ENCODE measurements at places on chromosomes 2 and 18.
A peak's percentile ranks its signal among the peaks of the same experiment; 100 is the strongest.

- DNase-seq = no peak
Measured at GRCh38 chr18:11096839-11097750, 52.3 kb downstream of the PIEZO2 start.

DNA sequence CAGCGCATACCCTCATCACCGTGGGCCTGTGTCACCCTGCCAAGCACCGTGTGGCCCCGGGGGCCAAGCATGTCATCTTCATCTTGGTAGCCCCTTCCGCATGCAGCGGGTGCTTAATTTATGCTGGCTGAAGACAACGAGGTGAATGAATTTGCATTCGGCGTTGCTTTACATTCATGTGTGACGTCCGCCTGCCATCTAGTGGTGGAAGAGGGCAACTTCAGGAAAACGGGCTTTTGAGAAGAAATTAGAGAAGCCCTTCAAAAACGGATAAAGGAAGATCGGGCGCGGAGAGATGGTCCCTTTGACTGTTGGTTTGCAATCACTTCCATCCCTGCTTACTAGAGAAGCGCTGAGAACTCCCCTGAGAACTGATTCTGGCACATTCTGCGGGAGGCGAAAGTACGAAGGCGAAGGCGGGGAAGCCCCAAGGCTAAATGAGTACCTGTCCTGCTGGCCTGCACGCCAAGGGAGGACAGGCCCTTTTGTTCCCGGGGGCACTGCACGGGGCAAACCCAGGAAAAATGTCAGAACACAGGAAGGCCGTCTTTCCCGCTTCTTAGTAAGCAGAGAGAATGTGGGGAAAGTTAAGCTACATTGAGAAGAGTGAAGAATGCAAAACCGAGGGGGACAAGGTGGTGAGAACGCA lies 145.9 kb downstream of the ZNF516 start:
- DNase-seq = peak; percentile 64

DNA sequence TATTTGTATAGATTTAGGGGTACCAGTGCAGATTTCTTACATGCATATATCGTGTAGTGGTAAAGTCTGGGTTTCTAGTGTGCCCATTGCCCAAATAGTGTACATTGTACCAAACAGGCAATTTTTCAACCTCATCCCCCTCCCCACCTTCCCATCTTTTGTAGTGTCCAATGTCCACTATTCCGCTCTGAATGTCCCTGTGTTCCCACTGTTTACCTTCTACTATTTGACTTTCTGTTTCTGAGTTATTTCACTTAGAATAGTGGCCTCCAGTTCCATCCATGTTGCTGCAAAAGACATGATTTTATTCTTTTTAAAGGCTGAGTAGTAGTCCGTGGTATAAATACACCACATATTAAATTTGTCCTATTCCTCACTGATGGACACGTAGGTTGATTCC lies 132.9 kb downstream of the FTCDNL1 start:
- no peak for DNase-seq

DNA sequence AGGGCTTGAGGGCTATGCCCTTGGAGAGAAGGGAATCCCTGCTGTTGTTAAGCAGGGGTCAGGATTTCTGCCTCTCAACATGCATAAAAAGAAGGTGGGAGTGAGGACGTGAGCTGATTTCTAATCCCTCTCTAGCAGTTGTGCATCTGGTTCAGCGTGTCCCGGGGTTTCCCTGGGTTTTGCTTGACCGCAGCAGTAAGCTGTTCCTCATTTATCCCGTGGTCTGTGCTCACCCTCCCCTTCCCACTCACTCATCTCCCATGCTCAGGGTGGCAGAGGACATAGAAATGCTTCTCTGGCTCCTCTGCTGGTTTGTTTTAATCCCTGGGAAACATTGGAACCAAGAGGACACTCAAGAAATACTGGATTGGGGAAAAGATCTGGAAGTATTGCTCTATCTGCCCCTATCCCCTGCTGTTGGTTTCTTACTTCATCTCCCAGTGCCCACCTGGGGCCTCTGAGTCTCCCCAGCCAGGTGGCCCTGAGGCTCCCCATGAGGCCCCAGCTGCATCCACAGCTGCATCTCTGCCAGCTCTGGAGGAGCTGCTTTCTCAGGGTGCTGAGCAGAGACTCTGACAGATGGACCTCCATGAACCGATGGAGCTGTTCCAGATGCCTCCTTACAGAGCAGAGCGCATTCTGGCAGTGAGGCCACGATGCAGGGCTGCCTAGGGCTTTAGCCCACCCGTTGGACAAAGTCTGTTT lies 36.1 kb downstream of the TET3 start:
- no peak for DNase-seq

GRCh38 chr18:57789090-57789489 lies 14.0 kb downstream of the ATP8B1 start:
- no peak for DNase-seq

DNA sequence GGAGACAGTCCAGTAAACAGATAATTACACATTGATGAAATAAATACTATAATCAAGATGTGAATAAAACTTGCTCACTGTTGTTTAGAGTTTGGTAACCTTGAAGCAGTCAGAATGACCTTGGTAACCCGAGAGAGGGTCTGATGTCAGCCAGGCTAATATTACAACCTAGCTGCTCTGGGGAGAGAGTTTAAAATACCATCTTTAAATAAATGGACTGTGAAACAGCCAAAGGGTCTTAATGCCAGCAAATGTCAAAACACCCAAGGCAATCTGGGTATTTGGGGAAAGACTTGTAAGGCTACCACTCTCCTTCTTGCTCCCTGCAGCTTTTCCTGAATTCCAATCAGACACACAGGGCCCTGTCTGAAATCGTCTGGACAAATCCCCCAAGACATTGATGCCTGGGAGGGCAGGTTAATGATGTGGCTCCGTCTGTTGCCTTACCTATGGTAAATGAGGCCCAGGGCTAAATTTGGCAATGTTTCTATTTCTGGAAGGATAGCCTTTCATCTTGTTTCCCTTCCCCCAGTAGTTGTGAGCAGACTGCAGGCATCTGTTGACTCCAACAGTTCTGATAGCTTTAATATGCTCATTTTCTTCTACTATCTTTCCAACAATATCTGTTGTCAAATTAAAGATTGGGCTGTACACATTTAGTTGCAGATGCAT lies 43.0 kb upstream of the ITGB6 start:
- no peak for DNase-seq

DNA sequence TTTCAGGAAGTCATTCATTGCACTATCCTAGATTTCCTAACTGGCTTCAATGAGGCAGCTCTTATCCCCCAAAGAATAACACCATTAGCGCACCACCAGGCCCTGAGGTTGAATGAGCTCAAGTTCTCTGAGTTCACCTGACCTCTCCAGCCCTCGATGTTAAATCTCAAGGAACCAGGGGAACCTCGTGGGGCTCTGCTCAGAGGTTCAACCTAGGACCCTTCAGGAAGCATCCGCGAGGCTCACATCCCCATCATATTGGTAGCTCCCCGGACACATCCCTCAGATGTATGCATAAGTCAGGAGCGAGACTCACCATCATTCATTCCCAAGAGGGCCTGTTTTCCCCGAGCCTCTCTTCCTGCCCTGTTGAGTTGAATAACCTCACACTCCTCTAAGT lies 145.6 kb upstream of the KLHL29 start:
- DNase-seq = no peak

DNA sequence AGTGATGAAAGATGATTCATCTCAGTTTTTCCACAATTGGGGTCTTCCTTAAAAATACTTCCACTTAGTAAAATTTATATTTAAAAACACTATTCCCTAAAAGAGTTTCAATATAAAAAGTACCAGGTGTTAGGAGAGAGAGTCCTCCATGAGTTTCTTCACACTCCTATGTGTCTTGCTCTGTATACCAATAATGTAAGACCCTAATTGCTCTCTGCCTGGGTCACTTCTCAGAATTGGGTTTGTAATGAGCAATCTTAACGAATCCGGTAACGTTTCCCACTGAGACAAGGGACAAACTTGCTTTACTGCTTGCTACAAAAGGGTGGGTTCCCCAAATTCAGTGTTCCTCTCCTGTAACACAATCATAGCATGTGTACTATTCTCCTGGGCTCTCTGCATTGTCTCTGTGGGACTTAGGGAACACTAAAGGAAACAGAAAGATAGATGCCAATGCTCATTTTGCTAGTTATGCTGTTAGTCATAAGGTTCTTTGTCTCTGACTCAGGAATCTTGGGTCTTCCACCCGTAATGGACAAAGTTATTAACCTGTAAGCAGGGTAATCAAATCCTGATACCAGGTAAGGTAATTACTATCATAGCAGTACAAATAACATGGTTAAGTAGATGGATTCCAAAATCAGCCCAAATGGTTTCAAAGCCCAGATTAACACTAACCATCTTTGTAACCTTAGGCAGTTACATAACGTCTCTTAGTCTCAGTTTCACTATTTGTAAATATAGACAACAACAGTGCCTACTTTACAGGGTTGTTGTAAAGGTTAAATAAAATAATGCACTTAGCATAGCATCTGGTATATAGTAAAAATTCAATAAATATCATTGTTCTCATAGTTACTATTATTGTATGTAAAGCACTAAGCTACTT lies 46.3 kb downstream of the ITSN2 start:
- DNase-seq = no peak

GRCh38 chr2:176285321-176285720 lies 16.1 kb downstream of the MTX2 start:
- no peak for DNase-seq

GRCh38 chr2:119264781-119265692 lies 41.4 kb downstream of the STEAP3 start:
- peak; percentile 31 for DNase-seq

DNA sequence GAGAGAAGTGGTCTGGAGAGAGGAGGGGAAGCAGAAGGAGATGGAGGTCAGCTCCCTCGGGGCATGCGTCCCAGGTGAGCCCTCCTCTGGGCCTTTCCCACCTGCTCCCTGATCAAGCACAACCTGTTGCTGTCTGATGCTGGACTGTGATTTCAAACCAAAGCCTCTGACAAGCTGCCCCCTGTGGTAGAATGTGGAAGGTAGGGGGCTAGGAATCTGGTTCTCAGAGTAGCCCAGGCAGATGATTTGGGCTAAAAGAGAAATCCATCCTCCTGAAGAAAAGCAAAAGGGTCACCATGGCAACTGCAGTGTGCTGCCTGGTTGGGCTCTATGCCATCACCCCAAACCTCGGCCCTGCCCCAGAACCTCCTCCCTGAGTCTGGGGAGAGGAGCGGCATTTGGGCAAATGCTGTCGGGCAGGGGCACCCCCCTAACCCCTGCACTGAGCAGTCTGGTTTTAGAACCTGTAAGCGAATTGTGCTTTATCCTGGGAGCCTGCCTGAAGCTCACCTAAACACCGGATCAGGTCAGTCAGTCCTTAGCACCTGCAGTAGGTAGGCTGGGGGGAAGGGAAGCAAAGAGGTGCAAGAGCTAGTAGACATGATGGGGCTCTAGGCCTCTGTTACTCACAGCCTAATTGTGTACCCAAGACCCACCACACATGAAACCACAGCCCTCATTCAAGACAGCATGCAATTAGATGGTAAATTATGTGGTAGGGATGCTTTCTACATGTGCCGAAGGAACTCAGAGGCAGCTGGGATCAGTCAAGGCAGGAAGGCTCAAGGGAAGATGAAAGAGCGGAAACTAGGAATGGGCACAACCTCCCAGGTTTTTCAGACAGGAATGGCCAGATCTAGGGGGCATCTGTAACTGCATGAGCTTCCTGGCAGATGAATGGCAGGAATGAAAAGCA lies 83.5 kb downstream of the DNMT3A start:
- DNase-seq = no peak

All from stimulated activated CD4-positive, alpha-beta T cell treated with anti-CD3 and anti-CD28 coated beads, TNF-alpha, amount 100 ng/mL, for 24 hours (primary cell).